ENCODE measurements at places on chromosomes 3 and 15.

- DNase-seq: no peak
These were observed 49.2 kb downstream of the TM4SF4 start for GRCh38 chr3:149523512-149524299.

DNA sequence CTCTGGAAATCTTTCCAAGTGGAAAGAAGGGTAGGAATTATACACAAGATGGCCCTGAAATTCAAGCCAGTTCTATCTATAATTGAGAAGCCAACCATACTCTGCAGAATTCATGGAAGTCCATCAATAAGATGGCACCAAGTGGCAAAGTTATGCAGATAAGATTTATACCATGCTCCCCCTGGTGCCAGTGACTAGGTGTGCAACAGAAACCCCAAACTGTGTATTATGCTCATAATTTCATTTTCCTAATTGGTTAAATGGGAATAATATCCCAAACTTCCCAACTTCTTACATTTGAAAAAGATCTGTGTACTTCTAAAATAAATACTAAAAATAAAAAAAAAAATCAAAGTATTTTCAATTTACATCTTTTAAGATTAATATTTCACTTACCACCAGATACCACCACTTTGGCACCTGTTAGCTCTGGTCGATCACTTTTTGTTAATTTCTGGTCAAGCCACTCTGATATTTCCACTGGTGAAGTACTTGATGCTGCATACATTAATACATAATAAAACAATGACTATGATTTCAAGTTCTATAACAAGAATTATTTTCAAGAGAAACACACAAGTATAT lies 25.9 kb downstream of the ETFA start:
- peak; percentile 13 for DNase-seq

- DNase-seq: no peak
These were observed 46.9 kb downstream of the PIK3R4 start for GRCh38 chr3:130699765-130700164.

DNA sequence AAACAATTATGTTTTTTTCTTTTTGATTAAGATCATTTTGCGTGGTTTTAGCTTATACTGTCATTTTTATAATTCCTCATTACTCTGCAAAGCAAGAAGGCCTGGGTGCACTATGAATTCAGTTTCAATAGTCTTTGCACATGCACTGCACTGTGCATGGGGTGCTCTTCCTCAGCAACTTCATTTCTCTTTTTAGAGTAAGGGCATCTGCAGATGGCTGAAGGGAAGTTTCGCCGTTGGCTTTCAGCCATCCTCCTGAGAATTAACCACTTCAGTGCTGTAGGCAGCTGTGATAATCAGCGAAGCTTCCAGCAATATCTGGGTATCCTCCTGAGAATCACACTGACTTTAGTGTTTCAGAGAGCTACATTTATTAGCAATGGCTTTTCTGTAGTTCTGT lies 284.8 kb downstream of the GBE1 start:
- DNase-seq: no peak

DNA sequence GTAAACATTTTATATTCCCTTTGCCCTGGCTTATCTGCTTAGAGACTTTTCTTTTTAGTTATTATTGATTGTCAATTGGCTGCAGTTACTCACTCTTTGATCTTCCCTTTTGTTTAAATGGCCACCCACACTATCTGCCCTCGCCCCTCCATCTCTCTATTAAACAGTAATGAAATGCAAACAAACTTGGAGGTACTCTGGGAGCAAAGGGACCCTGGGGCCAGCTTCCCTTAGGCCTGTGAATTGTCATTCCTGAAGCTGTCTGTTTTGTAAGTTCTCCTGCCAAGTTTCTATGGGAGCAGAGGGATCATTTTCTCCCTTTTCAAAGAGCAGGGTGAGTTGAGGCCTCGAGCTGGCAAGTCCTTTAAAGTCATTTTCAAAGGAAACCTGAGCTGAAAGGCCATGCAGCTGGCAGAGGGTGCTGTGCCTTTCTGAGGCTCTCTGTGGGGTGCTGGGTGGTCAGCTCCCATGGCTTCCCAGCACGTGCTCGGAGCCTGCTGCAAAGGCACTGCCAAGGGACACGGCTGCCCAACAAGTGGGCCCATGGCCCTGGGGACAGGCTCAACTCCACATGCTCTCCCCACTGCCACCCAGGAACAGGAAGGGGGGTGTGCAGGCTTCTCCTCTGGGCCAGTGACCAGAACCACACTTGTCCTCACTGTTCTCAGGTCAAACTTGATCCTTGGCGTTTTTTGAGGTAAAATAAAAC lies 17.4 kb upstream of the RTP2 start:
- DNase-seq: peak; percentile 15

All from adipocyte (in vitro differentiated cells).